Kidney (tissue), 22 donors: ENCODE measurements at places on chromosomes 2 and 18. TPM values are rescaled to one million over a fixed set of nuclear protein-coding genes. Genes with fewer than 3 reads are reported as not detected.

DNPEP gene
- 71.0 TPM for polyA plus RNA-seq

CHRND gene
- polyA plus RNA-seq, result not detected

CTAGE1 gene
- not detected for polyA plus RNA-seq

DNA sequence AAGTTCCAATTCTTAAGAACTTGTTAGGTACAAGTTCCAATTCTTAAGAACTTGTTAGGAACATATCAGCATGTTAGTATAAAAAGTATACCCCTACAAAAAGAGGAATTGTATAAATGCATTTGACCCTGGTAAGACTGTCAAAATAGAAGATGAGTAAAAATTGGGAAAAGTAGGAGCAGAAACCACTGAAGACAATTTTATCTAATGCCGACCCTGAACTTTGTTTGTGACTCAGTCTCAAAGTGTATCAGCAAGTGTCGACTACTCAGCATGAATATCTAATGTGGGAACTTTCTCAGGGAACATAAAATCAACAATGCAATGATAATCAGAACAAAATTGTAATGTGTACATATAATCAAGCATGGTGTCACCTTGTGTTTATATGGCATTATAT is 583 bp upstream of the CD226 start:
- no peak for DNase-seq
